COR-L47 (cell line): ENCODE measurements at places on chromosomes 3 and 15.

- DNase-seq = no peak
These were observed 30.5 kb downstream of the RSRC1 start for GRCh38 chr3:158140396-158140795.

GRCh38 chr15:79192462-79193036, 90.0 kb upstream of the ANKRD34C start:
- no peak for DNase-seq

GRCh38 chr15:30984118-30984517, 7.3 kb downstream of the MTMR10 start:
- no peak for DNase-seq

DNA sequence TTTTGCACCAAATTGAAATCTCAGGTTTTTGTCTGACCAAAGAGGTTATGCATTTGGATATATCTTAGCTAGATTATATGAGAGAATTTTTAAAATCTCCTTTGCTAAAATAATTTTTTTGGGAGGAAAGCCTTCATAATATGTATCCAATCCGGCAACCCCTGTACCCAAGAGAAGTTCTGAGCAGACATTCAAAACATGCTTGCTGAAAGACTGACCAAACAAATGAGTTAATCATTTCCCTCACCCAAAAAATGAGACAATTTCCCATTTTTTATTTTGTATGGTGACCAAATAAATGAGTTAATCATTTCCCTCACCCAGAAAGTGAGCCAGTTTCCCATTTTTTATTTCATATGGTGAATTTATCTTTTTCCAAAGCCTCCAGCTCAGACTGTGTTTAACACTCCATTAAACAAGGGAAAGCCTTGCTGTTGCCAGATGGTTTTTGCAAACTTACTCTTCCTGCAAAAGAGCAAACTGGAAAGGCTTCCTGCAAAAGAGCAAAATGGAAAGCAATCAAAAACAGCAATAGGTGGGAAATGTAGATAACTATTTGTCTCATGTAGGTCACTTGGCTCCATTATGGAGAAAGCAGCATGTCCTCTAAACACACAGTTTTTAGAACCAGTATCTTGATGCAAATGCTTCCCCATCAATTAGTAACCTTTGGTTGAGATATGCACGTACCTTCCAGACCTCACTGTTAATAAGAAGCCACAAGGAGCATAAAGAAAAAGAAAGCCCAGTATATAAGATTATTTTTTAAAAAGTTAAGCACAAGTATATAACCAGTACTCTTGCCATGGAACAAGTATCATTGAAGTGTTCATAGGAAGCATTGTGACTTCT, 78.4 kb upstream of the OSTN start:
- no peak for DNase-seq

GRCh38 chr3:71694358-71694999, 30.7 kb downstream of the EIF4E3 start:
- no peak for DNase-seq

GRCh38 chr15:61336026-61336638, 107.0 kb upstream of the RORA start:
- no peak for DNase-seq

GRCh38 chr15:34855413-34855812, 60.1 kb upstream of the ACTC1 start:
- DNase-seq = peak; percentile 58

DNA sequence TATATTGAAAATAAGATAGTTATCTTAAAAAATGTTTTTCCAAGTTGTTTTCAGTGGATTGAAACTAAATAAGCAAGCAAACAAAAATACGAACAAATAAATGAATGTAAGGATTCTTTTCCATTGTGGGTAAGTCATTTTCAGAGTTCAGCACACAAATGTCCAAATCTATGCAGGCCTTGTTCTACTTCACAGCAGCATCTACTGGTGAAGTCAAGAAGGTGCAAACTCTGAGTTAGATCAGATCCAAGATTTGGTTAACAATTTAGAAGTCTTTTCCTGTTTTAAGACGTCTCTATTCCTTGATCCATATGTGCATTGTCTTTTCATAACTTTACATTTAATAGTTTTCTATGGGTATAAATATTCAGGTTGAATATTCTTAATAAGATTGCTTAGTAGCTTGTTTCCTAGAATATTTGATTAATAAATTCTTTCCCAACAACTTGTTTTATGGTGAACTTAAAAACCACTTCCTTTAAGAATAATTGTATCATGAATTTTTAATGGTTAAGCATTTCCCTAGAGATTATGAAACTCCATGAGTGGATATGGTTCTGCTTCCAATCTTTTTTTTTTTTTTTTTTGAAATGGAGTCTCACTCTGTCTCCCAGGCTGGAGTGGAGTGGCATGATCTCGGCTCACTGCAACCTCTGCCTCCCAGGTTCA, 10.5 kb downstream of the PTX3 start:
- no peak for DNase-seq

DNA sequence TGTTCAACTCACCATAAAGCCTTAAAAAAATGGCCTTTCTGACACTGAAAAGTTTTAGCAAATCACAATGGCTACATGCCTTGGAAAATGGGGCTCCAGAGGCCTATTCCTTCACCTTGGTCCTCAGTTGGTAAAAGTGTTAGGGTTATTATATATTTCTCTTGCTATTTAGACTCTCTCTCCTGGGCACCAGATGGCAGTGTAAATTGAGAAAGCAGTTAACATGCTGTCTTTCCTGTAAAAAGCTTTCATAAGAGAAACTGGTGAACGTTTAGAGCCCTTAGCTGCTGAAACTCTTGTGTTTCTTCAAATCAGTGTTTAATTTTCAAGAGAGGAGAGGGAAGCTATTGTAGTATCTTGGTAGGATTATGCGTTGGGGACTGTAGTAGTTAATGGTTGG, 89.9 kb downstream of the LRTM1 start:
- DNase-seq = no peak

DNA sequence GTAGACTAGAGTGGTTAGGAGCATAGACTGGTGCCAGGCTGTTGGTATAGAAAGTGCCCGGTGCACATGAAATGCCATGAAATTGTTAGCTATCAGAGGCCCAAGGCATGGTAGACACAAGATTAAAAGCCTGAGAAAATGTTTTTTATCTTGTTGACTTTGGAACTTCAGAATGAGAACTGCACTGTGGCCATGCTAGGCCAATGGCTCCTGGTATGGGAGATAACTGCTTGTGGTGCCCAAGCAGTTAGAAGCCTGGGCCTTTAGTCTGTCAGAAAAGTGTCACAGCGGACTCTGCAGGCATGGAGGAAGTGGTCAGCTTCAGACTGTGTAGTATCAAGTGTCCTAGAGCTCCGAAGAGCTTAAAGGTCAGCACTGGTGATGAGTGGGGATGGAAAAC, 11.9 kb downstream of the FYCO1 start:
- DNase-seq = no peak
